ENCODE measurements at places on chromosomes 7 and 10.

DNA sequence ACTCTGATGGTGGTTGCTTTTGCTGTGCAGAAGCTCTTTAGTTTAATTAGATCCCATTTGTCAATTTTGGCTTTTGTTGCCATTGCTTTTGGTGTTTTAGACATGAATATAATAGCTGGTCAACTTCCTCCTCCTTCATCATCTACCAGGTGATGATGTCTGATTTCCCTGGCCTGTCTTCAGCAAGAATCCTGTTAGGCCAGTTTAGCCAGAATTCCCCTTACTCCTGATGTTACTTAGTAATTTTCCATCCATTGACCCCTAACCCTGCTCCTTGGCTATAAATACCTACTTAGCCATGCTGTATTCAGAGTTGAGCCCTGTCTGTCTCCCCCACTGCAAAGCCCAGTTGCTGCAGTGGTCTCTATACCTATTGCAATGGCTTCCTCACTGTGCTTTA, 91.4 kb downstream of the ZNF777 start:
- no peak for DNase-seq

- no peak for DNase-seq
Observed at GRCh38 chr7:513521-514166, 6.0 kb downstream of the PDGFA start.

GRCh38 chr10:117107238-117107637, 30.8 kb downstream of the VAX1 start:
- no peak for DNase-seq

DNA sequence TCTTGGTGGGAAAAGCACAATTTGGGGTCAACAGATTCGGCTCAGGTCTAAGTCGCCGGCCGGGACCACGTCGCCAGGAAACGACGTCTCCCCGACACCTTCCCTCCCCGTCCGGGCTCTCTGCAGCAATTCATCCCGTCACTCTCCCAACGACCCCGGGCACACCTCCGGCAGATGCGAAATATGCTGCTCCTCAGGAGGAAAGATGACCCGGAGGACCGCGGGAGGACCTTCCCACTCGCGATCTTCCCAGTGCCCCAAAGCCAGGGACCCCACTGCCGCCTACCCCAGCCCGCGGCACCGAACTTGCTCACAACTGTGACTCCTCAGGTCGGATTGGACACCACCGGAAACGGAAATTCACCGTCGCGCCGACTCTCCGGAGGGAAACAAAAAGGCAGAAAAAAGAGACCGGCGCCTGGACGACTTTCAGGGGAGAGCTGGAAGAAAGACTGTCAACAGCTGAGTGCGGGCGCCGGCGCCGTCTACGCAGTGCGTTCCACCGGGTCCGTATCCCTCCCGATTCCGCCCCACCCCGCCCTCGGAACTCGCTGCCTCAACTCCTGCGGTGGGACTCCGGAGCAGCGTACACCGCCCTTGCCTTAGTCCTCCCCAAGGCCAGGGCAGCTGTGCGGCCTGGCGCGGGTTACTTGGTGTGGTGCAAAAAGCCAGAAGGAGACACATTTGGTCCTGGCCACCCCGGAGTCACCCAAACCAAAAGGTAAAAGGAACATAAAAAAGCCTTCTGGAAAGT, 13.8 kb upstream of the SEC24C start:
- DNase-seq, result peak; percentile 71

DNA sequence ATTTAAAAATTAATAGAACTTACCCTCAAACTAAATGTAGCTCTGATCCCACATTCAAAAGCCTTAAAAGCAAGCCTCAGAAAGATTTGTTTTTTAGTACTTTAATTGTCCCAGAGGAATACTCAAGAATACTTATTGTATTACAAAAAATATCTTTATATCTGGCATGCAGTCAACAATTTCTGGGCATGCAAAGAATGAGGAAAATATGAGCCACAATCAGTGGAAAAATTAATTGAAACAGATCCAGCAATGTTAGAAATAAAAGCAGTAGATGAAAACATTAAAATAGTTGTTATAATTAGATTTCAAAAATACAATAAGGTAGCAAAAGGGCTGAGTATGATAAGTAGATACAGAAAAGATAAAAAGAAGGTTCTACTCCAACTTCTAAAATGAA, 154.7 kb downstream of the PON1 start:
- DNase-seq, result no peak

- no peak for DNase-seq
Observed at GRCh38 chr7:157523766-157524421, 187.1 kb downstream of the DNAJB6 start.

GRCh38 chr7:131924857-131925256, 368.4 kb upstream of the PODXL start:
- no peak for DNase-seq

DNA sequence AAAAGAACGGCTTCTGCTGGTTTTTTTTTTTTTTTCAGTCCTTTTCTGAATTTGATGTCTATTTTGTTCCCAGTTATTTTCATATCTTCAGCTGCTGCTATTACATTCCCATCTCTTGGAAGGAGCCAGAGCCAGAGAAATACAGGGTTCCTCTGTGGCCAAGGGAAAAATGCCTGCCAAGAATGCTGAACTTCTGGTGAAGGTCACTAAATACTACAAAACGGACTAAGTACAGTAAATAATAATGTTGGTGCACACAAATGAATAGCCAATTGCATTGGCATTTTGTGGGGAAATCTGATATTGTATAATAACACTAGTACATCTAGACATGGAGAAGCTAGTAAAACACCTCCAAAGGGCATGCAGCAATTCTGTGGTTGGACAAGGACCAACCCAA, 56.3 kb upstream of the ZEB1 start:
- no peak for DNase-seq

DNA sequence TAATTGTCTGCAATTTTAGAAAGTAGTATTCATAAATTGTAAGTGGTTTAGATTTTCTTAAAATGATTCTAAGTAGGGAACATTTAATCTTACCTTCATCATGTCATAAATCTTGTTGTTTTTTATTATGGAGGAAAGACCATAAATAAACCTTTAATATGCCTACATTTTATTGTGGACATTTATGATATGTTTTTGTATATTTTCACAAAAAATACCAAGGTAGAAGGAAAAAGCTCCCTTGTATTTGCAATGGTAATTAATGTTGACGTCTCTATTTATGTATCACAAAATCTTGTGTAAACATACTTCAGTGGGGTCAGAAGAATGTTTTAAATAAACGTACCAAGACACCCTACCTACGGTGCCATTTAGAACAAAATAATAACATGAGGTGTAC, 155.7 kb upstream of the FAM171A1 start:
- no peak for DNase-seq

DNA sequence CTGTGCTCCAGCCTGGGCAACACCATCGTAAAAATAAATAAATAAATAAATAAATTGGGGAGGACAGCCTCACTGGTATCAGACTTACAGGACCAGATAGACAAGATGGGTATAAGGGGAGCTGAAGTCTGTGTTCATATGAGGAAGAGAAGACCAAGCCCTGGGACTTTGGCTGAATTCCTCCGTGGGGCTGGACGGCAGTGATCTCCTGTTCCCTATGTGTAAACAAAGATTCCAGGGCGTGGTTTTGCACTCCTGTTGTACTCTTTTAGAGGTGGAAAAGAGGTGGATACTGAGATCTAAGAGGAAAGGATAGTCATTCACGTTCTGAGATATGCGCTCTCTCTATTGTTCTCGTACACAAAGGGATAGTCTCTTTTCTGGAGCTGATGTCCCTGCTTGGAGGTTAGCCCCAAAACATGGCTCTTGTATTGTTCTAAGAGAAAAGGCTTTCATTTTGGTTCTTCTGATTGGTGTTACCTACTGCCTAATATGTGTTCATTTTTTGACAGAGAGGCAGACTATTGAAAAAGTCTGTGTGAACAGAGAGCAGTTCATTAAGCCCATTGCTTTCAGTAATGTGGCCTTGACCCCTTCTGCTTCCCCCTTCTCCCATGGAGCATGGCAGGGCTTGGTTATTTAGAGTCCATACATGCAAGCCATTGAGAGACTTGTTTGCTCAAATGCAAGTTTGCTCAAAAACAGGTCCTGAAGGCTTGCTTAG, 12.3 kb downstream of the KCTD7 start:
- DNase-seq, result no peak

DNA sequence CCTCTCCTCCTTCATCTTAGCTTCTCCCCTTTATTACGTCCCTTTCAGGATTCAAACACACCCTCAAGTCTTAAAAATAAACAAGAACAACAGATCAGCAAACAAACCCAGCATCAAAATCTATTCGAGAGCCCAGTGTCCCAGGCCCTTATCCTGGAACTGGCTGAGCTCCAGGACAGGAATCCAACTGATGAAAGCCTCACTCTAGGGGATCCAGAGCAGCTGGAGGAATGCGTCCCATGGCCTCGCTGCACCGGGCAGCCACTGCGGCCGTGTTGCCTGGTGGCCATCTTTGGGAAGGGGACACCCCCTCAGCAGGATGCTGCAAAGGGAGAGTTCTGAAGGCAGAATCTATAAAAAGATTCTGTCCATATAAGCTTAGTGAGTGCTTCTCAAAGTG, 156.5 kb upstream of the BMPER start:
- DNase-seq, result no peak

GRCh38 chr10:129046065-129046681, 420.9 kb upstream of the MGMT start:
- no peak for DNase-seq

GRCh38 chr10:119770928-119771327, 45.1 kb downstream of the INPP5F start:
- DNase-seq, result no peak

DNA sequence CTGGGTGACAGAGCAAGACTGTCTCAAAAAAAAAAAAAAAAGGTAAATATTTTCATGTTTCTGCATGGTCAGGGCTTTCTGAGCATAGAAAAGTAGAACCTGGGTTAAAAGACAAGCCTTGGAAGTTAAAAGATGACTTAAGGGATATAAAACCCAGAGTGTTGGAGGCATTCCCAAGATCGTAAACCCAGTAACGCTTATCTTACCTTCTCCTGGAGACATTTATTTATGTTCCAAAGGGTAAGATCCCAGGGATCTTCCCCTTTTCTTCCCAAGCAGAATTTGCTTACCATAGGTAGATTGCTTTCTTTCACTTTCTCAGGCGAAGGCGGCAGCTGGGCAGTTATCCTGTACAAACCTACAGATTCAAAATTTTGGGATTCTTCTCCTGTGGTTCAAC, 22.2 kb downstream of the SUGCT start:
- no peak for DNase-seq

DNA sequence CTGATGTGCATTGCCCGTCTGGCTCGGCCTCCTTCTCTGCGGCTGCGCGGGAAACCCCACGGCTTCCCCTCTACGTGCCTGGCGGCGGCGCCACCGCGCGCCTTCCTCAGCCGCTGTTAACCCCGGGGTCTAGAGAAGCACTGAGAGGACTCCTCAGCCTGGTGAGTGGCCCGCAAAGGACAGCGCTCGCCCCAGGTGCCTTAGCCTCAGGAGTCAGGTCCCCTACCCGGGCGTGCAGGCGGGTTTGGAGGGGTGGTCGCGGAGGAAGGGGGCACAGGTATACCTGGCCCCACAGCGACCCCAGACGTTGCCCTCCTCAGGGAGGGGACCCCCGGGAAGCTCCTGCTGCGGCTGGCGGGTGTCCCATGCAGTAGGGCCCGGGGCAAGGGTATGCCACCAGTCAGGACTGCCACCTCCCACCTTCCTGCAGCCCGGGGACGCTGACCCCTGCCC, 51.0 kb downstream of the ARL5B start:
- no peak for DNase-seq

DNA sequence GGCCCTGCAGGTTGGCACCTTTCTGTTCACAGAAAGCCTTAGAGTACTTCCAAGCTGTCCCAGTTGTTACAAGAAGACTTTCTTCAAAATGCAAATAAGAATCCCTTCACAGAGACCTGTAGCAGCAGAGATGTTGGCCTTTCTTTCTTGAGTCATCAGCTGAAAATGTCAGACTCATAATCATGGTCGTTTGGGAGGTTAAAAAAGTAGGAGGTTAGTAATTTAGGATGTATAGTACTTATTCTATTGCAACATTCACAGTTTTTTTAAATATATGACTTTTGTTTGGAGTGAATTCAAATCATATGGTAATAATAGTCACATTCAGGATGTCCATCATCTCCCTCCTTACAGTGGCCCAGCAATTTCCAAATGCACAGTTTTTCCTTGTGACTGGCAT, 223.9 kb upstream of the GLI3 start:
- DNase-seq, result no peak

GRCh38 chr7:121182281-121182680, 146.5 kb upstream of the WNT16 start:
- DNase-seq, result no peak

DNA sequence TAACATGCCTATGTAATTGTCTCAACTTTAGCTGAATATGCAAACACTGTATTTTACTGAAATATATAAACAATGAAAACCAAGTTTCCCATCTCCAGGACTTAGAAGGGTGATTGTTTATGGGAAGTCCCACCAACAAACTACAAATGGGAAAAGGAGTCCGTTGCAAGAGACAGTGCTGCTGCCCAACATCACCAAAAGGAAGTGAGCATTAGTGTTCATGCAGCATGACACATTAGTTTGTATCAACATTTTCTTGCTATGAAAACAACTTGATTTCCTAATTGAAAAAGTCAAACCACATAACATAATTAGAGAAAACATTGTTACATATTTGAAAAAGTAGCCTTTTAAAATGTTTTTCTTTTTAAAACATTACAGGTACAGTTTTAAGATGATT, 138.5 kb downstream of the ZNF438 start:
- DNase-seq, result no peak

GRCh38 chr10:33817605-33818004, 483.1 kb upstream of the NRP1 start:
- DNase-seq, result no peak

- DNase-seq, result no peak
Observed at GRCh38 chr7:30936650-30937245, 25.1 kb downstream of the AQP1 start.

GRCh38 chr10:27518261-27518660, 14.2 kb downstream of the RAB18 start:
- no peak for DNase-seq

GRCh38 chr7:151432658-151433521, 7.1 kb downstream of the CRYGN start:
- no peak for DNase-seq

- DNase-seq, result no peak
Observed at GRCh38 chr7:150973571-150974451, 4.3 kb downstream of the KCNH2 start.

DNA sequence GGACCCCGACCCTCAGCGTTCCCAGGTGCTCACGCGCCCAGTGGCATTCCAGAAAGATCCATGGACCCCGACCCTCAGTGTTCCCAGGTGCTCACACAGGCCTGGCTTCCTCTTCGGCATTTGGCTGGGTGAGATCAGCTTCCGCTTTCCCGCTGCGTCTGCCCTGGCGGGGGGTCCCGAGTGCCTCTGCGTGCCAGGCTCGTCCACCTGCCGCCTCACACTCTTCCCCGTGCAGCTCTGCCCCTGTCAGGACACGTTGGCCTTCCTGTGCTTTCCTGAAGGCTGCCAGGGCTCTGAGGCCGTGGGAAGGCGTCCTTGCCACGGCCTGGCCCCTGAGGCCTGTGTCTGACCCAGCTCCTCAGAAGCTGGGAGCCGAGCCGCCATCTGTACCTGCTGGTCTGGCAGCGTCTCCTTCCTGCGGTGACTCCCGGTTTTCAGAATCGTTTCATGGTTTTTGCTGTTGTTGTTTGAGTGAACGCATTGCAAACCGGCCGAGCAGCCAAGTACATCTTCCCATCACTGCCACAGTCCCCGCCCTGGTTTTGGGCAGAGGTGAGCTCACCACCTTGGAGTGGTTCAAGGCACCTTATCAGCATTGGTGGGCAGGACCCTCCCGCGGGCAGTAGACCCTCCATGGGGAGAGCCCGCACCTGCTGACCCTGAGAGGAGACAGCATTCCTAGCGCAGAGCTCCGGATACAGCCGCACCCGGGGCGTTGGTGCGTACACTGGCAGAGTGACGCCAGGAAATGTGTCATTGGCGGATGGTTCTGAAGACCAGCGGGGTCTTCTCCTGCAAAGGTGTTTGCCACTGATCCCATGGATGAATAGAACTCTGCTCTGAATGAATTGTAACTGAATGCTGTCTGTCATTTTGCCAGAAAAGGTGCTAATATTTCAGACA, 17.4 kb downstream of the NKX6-2 start:
- no peak for DNase-seq
